ENCODE measurements at places on chromosomes 4 and X. TPM values are rescaled to one million over a fixed set of nuclear protein-coding genes. Genes with fewer than 3 reads are reported as not detected.
A peak's percentile ranks its signal among the peaks of the same experiment; 100 is the strongest.

DNA sequence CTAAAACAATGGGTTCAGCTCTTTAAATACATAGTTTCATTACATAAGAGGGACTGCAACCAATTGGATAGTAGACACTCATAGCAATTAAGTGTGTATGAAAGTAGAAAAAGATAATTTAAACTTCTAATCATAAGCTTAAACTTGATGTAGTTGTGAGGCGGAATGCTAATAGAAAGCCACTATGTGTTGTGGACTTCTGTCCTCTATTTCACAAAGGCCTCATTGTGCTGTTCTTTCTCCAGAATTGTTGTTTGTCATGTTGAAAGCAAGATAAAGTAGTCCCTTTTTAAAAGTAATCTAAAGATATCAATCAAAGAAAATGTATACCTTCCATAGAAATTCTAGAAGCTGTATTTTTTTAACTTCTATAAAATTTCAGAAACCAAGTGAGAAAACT lies 329.4 kb downstream of the KLHL4 start:
- no peak overlapping the region for H3K4me3 ChIP-seq
- no peaks in the 10 kb centered on the region for H3K36me3 ChIP-seq
- H3K27me3 ChIP-seq = no peaks in the 10 kb centered on the region
- DNase-seq = no peak
- no peak overlapping the region for H3K27ac ChIP-seq
- no peaks in the 10 kb centered on the region for H3K4me1 ChIP-seq

Gene VSIG4
- total RNA-seq = 19.6 TPM

DNA sequence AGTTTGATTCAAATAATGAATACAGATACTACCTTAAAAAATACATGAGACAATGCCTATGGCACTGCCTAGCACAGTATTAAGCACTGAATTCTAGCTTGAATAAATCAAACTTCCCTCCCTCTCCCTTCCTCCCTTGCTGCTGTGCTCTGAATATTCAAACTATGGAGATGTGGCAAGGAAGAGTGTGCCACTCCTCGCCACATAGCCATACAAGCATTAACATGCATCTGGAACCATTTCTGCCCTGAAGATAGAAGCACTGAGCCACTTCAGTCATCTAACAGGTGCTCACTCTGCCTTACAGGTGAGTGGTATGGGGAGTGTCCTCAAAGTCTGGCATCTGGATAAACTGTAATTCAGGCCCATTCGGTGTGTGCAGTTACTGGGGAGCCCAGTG lies 276.9 kb downstream of the ARHGAP24 start:
- no peaks in the 10 kb centered on the region for H3K4me1 ChIP-seq
- H3K4me3 ChIP-seq = no peak overlapping the region
- no peaks in the 10 kb centered on the region for H3K27me3 ChIP-seq
- DNase-seq = no peak
- no peaks in the 10 kb centered on the region for H3K36me3 ChIP-seq

DNA sequence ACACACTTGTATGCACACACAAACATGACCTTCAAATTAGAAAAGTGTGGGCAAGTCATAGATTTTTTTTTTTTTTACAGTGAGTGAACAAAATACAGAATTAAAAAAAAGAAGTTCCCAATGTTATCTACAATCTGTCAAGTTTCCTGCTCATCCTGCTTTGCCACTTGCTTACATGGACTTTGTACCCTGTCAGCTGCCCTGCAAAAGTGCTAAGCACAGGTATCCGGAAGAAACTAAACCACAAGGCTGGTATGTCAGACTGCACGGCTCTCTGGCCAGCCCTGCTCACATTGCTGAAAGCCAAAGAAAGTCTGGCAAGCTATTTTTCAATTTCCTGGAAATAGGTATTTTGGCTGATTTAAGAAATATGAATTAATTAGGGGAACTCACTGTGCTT lies 38.9 kb upstream of the BCLAF3 start:
- H3K36me3 ChIP-seq = no peaks in the 10 kb centered on the region
- no peaks in the 10 kb centered on the region for H3K4me1 ChIP-seq
- H3K27ac ChIP-seq = no peak overlapping the region
- DNase-seq = peak; percentile 50
- no peak overlapping the region for H3K4me3 ChIP-seq
- H3K27me3 ChIP-seq = no peaks in the 10 kb centered on the region

Gene TCEAL2
- total RNA-seq = not detected

- no peak overlapping the region for H3K27ac ChIP-seq
- DNase-seq = no peak
- no peaks in the 10 kb centered on the region for H3K4me1 ChIP-seq
- H3K36me3 ChIP-seq = no peaks in the 10 kb centered on the region
- H3K27me3 ChIP-seq = no peaks in the 10 kb centered on the region
Observed at GRCh38 chr4:15100994-15101695, 98.9 kb downstream of the CPEB2 start.

Gene LARP1B
- 36.3 TPM for total RNA-seq

DNA sequence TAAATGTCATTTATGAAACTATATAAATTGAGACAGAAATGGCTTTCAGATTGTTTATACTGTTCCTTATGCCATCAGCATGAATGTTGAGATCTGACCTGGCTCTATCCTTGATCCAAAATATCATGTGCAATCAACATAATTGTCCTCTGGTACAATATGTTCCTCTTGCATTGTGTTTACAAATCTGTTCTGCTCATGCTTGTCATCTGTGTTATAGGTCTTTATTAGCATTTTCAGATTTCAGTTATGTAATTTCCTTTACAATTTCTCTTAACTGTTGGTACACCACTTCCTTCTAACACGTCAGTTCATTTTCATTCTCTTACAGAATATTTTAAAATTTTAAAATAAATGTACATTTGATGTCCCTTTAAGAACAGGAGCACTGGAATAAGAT lies 1.6 kb downstream of the HPGD start:
- H3K36me3 ChIP-seq = no peaks in the 10 kb centered on the region
- H3K27me3 ChIP-seq = no peaks in the 10 kb centered on the region
- no peak for DNase-seq
- no peaks in the 10 kb centered on the region for H3K4me1 ChIP-seq
- H3K27ac ChIP-seq = peak overlapping the region; percentile 27
- peak overlapping the region; percentile 70 for H3K4me3 ChIP-seq

- no peaks in the 10 kb centered on the region for H3K4me1 ChIP-seq
- H3K27ac ChIP-seq = no peak overlapping the region
- H3K27me3 ChIP-seq = no peaks in the 10 kb centered on the region
- H3K36me3 ChIP-seq = no peaks in the 10 kb centered on the region
- no peak for DNase-seq
Observed at GRCh38 chr4:90028460-90028859, 98.7 kb upstream of the CCSER1 start.

Gene TRIM75
- total RNA-seq = not detected

Gene SHROOM2
- total RNA-seq = 2.8 TPM

- H3K4me1 ChIP-seq = peaks cover 24% of the 10 kb centered on the region
- peak overlapping the region; percentile 96 for H3K27ac ChIP-seq
- H3K4me3 ChIP-seq = peak overlapping the region; percentile 67
- H3K27me3 ChIP-seq = no peaks in the 10 kb centered on the region
- peak; percentile 64 for DNase-seq
- H3K36me3 ChIP-seq = peaks cover 17% of the 10 kb centered on the region
Observed at GRCh38 chrX:153926858-153927671, 1.0 kb upstream of the ARHGAP4 start.

Gene ADH7
- total RNA-seq = not detected

GRCh38 chr4:142347241-142347640 lies 498.9 kb downstream of the INPP4B start:
- no peaks in the 10 kb centered on the region for H3K4me1 ChIP-seq
- no peaks in the 10 kb centered on the region for H3K27me3 ChIP-seq
- no peaks in the 10 kb centered on the region for H3K36me3 ChIP-seq
- H3K27ac ChIP-seq = no peak overlapping the region

Gene PNMA6A
- total RNA-seq = 0.88 TPM

DNA sequence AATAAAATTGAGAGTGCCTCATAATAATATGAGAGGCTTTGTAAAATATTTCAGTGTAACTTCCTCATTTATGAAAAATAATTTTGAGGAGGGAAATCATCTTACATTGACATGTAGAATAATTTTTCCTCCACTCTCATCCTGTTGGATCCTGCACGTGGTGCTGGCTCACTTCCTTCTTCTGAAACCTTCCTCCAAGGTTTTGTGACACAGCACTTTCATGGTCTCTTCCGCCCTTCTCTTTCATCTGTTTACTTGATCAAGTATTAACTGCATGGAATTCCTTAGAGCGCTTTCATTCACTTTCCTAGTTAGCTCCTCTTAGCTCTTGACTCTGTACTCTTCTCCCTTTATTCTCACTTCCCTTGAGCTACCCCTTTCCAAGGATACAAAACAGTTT lies 246.5 kb downstream of the RAPGEF2 start:
- H3K4me3 ChIP-seq = no peak overlapping the region
- H3K27me3 ChIP-seq = no peaks in the 10 kb centered on the region
- H3K4me1 ChIP-seq = no peaks in the 10 kb centered on the region
- H3K36me3 ChIP-seq = no peaks in the 10 kb centered on the region
- no peak for DNase-seq

Gene TSPAN6
- total RNA-seq = 28.7 TPM

DNA sequence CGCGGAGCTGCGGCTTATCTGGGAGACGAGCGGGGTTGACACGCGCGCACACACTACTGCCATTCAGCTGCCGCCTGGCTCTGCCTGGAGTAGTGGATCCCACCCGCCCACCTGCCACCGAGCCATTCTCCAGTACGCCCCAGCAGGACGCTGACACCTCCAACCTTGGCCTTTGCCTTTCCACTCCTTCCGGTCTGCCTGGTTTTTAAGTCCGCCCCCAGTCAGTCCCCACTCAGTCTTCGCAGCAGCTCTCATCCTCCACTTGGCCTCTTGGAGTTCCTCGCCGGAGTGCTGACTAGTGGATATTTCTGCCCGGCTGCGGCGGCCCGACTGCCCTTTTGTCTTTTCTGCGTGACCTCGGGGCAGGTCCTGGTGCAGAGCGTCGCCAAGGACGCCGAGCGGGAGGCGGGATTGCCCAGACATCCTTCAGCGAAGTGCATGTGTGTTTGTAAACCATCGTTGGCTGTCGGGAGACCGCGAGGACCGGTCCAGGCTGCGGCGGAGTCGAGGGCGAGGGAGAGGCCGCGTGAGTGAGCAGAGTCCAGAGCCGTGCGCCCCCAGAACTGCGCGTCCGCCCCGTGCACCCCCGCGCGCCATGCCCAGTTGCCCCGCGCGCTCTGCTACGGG lies 1.1 kb downstream of the SLIT2 start:
- H3K27me3 ChIP-seq = peaks cover 11% of the 10 kb centered on the region
- H3K27ac ChIP-seq = no peak overlapping the region
- H3K4me3 ChIP-seq = peak overlapping the region; percentile 52
- H3K4me1 ChIP-seq = peaks cover 20% of the 10 kb centered on the region
- DNase-seq = no peak

- no peaks in the 10 kb centered on the region for H3K36me3 ChIP-seq
Observed at GRCh38 chr4:14864365-14865030, 137.8 kb upstream of the CPEB2 start.

Gene SYP
- total RNA-seq = not detected

Gene FOXR2
- not detected for total RNA-seq

Gene CD38
- total RNA-seq = 2.1 TPM

Gene MAGEA1
- not detected for total RNA-seq

Gene SASH3
- total RNA-seq = 9.3 TPM

DNA sequence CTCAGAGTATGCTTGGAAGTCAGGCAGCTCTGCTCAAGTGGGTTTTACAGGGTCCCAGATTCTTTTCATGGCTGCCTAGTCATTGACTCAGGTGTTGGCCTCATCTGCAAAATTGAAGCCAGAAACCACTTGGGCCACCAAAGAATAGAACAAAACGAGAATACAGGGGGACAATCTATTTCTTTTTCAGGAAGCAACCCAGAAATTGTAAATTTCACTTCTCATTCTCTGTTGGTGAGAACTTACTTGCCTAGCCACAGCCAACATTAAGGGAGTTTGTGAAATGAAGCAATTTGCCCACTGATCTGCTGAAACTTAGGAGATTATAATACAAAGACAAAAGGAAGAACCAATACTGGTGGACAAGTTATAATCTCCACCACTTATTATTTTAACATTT lies 8.6 kb upstream of the TKTL2 start:
- no peaks in the 10 kb centered on the region for H3K36me3 ChIP-seq
- H3K4me1 ChIP-seq = no peaks in the 10 kb centered on the region
- H3K27ac ChIP-seq = peak overlapping the region; percentile 42
- H3K27me3 ChIP-seq = no peaks in the 10 kb centered on the region

DNA sequence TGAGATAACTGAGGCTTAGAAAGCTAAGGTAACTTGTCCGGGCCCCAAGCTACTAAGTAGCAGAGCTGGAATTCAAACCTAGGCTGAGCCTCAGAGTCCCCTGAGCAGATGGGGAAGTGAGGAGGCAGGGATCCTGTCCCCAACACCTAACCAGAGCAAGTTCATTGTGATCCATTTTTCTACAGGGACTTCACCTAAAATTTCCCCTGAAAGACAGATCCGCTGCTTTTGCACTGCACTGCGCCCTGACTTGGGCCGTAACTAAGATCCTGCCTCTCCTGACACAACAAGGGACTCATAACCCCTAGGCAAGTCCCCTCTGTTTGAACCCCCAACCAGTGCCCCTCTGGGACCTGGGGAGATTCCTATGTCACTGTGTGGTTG lies 25.6 kb upstream of the MTM1 start:
- H3K27ac ChIP-seq = no peak overlapping the region
- H3K4me1 ChIP-seq = no peaks in the 10 kb centered on the region
- H3K27me3 ChIP-seq = no peaks in the 10 kb centered on the region

GRCh38 chr4:2301225-2301642 lies 39.3 kb upstream of the MXD4 start:
- no peaks in the 10 kb centered on the region for H3K4me1 ChIP-seq
- H3K27ac ChIP-seq = no peak overlapping the region
- H3K36me3 ChIP-seq = no peaks in the 10 kb centered on the region
- no peak overlapping the region for H3K4me3 ChIP-seq
- no peak for DNase-seq
- H3K27me3 ChIP-seq = no peaks in the 10 kb centered on the region

Gene XG
- not detected for total RNA-seq

- no peaks in the 10 kb centered on the region for H3K27me3 ChIP-seq
- no peak overlapping the region for H3K27ac ChIP-seq
- H3K4me1 ChIP-seq = no peaks in the 10 kb centered on the region
Observed at GRCh38 chrX:12554206-12554605, 237.0 kb upstream of the PRPS2 start.

DNA sequence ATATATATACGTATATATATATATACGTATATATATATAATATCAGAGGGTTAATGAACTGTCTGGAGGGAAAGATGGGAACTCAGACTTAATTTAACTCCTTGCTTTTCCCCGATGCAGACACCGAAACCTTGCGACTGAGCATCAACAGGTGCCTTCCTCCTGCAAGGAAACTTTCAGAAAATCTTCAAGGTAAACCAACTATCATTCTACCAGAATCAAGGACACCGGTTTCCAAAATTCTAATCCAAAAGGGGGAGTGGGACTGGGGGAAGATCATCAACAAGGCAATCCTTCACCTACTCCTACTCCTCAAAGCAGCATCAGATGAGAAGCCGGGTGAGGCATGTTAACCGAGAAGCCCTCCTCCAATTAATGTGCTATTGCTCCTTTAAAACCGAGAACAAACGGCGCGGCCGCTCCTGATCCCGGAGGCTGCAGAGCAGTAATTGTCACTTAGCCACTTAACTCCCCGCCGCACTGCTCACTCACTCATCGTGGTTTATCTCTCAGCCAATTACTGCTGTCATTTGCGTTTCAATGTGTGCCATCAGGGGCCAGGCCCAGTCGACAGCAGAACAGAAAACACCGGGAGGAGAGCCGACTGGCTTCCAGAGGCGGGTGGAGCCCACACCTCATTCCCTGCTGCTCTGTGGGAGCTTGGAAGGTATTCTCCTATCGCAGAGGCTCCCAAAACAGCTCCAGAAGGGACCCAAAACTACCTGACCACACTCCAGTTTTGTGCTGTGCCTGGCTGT lies 61.7 kb downstream of the MAML3 start:
- H3K4me3 ChIP-seq = peak overlapping the region; percentile 37
- peak overlapping the region; percentile 9 for H3K27ac ChIP-seq
- H3K27me3 ChIP-seq = no peaks in the 10 kb centered on the region
- peak; percentile 17 for DNase-seq
- H3K4me1 ChIP-seq = peaks cover 15% of the 10 kb centered on the region
